Fibroblast of skin of back (primary cell): ENCODE measurements at places on chromosomes 7 and 10.

GRCh38 chr10:33252324-33252723 lies 82.1 kb downstream of the NRP1 start:
- DNase-seq = no peak

DNA sequence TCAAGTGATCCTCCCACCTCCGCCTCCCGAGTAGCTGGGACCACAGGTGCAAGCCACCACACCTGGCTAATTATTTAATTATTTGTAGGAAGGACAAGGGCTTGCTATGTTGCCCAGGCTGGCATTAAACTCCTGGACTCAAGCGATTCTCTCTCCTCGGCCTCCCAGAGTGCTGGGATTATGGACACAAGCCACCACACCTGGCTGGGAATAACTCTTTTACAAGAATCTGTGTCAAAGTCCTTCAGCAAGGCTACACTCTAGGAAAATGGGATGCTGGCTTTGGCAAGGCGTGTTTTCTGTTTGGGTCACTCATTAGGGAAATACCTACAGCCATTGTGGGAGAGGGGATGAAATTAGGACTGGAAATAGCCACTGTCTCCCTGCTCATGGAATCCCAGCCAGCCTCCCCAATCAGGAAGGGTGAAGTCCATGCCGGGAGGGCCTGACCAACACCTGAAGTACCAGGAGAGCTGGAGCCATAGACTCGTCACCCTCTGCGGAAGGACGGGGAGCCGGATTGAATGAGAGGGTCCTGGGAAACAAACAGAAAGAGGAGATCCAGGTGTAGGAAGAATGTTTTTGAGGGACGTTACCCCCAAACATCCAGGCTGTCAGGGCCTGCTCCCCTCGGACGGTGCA lies 72.2 kb upstream of the MYL10 start:
- no peak for DNase-seq

- peak; percentile 80 for DNase-seq
Measured at GRCh38 chr10:77586719-77587415, 50.7 kb downstream of the KCNMA1 start.

DNA sequence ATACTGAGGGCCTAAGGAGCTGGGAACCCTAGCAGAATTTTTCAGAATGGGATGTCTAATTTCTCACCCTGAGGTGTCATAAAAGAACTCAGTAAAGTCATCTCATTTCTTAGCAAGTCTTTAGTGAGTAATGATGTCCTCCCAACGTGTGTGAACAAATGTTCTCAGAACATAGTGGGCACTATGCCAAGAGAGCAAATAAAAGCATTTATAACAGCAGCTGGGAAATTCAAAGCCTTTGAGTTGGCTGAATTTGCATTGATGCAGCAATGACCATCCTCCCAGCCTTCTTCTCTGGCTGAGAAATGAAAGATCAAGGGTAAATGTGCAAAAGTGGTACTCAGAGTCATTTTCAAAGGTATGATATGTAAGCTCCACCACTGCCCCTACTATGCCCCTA lies 109.4 kb downstream of the FAM107B start:
- DNase-seq = no peak

DNA sequence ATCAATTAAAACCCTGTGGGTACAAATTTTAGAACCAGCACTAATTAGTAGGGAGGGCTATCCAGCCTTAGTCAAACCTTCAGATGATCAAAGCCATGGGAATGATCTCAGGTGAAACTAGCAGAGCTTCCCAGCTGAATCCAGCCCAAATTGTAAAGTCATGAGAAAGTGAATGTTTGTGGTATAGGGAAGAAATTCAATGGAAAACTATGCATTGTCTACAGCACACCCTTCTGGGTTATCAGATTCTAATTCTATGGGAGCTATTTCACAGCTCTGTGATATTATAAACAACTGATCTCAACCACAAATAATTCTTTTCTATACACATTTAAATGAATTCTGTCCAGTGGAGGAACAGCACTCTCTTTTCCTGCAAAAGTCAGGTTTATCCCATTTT lies 24.6 kb upstream of the BMPER start:
- DNase-seq = peak; percentile 84

DNA sequence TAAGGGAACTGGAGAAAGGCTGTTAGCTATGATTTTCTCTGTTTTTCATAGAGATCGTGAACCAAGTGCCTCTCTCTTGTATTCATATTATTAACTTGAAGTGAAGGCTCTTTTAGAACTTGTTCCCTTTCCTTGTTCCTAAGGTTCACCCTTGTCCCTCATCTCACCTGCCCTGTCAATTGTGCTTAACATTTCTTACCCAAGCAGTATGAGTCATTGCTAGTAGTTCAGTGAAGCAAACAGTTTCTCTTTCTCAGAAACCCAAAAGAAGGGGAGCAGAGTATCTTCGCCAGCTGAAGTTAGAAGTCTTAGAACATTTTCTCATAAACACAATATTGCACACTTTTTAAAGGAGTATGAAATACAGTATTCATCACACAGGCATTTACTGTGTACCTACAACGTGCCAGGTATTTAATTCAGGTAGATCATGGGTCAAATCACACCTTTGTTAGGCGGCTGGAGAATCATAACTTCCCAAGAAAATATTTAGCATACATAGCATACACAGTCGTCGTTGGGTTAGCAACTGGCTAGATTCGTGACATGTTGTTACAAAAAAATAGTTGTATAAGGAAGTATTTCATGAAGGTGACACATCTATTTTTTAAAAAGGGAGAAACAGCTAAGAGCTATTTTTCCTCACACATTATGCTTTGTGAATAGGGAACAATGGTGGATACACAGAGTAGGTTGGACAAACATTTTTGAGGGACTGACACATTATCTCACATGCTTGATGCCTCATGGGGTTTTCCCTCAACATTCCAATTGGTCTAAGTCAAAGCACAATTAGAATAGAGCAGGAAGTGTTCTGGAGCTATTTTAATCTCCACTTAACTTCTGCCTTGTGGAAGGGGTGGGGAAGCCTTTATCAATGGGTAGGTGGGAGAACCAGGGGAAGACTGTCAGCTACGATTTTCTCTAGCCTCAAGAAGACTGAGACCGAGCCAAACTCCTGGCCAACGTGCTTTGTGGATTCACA lies 13.2 kb downstream of the HDAC9 start:
- DNase-seq = peak; percentile 99

GRCh38 chr10:119680650-119681081 lies 29.5 kb downstream of the BAG3 start:
- DNase-seq = peak; percentile 53

GRCh38 chr10:3193751-3194150 lies 21.2 kb upstream of the PITRM1 start:
- no peak for DNase-seq
